ENCODE measurements at places on chromosomes 1 and 21. TPM values are rescaled to one million over a fixed set of nuclear protein-coding genes. Genes with fewer than 3 reads are reported as not detected.

GRCh38 chr1:41482001-41482765, 2.3 kb downstream of the EDN2 start:
- no peak overlapping the region for H3K4me3 ChIP-seq
- no peaks in the 10 kb centered on the region for H3K27me3 ChIP-seq
- peak overlapping the region; percentile 69 for H3K27ac ChIP-seq
- peaks cover 68% of the 10 kb centered on the region for H3K4me1 ChIP-seq

DNA sequence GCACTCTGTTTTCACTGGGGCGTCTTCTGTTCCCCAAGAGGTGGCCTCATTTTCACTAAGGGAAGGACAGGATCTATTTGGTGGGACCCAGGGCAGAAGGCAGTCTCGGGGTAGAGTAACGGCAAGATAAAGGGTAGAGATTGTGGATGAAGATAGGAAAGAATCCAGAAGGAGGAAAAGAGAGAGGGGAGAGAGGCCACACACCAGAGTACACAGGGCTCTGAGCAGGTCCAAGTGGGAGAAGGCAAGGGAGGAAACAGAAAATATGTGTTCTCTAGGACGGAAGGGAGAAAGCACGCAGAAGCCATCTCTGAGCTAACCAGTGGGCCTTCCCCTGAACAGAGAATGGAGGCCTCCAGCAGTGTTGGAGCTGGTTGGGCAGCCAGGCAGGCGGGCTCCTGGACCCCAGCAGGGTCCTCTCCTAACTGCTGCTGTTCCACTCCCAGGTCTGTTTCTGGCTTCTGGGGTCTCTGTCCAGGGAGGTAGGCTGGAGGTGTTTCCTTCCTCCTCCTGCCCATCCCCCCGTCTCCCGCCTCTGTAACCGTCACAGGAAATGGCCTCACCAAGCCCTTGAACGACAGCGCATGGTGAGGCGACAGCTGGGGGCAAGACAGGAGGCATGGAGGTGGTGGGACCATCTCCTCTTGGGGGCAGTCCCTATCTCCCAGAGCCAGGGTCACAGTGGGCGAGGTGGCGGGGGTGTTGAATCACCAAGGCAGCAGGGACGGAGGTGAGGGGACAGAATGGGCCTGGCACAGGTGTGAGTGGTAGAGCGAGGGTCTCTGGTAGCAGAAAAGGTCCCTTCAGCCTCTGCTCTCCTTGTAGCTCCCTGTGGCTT, 649 bp downstream of the PTPN7 start:
- no peaks in the 10 kb centered on the region for H3K36me3 ChIP-seq
- DNase-seq, result no peak
- H3K4me3 ChIP-seq, result no peak overlapping the region
- no peaks in the 10 kb centered on the region for H3K27me3 ChIP-seq
- H3K27ac ChIP-seq, result peak overlapping the region; percentile 17

DNA sequence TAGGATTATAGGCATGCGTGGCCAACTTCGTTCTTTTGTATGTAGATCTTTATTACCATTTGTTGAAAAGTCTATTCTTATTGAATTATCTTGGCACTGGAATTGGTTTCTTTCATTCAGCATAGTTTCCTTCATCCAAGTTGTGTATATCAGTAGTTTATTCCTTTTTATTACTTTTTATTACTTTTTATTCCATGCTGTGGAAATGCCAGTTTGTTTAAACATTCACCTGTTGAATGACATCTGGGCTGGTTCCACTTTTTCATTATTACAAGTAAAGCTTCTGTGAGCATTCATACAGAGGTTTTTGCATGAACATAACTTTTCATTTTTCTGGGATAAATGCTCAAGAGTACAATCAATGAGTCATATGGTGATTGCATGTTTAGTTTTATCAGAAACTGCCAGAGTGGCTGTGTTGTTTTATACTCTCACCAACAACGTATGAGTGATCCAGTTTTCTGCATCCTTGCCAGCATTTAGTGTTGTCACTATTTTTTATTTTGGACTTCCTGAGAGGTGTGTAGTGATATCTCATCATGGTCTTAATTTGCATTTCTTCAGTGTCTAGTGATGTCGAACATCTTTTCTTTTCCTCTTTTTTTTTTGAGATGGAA, 28.6 kb downstream of the PTPRU start:
- H3K4me3 ChIP-seq, result no peak overlapping the region
- H3K27me3 ChIP-seq, result no peaks in the 10 kb centered on the region
- no peak for DNase-seq
- H3K27ac ChIP-seq, result no peak overlapping the region
- no peaks in the 10 kb centered on the region for H3K36me3 ChIP-seq

DNA sequence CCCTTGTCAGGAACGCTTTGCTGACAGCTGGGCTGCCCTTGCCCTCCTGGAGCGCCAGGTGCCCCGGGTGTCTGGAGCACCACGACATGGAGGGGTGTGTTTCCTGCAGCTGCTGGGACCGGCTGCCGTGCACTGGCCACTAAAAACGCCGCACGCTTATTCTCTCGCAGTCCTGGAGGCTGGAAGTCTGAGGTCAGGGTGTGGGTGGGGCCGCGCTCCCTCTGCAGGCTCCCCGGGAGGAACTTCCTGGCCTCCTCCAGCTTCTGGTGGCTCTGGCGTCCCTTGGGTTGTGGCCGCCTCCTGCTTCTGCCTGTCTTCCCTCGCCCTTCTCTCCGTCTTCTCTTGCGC, 28.0 kb upstream of the PLCH2 start:
- peaks cover 69% of the 10 kb centered on the region for H3K27me3 ChIP-seq
- peaks cover 10% of the 10 kb centered on the region for H3K4me1 ChIP-seq
- no peak overlapping the region for H3K27ac ChIP-seq
- no peak overlapping the region for H3K4me3 ChIP-seq

- H3K4me3 ChIP-seq, result no peak overlapping the region
- H3K36me3 ChIP-seq, result no peaks in the 10 kb centered on the region
- DNase-seq, result no peak
- H3K4me1 ChIP-seq, result no peaks in the 10 kb centered on the region
- no peaks in the 10 kb centered on the region for H3K27me3 ChIP-seq
Observed at GRCh38 chr1:117013309-117013858, 11.8 kb downstream of the CD101 start.

DNA sequence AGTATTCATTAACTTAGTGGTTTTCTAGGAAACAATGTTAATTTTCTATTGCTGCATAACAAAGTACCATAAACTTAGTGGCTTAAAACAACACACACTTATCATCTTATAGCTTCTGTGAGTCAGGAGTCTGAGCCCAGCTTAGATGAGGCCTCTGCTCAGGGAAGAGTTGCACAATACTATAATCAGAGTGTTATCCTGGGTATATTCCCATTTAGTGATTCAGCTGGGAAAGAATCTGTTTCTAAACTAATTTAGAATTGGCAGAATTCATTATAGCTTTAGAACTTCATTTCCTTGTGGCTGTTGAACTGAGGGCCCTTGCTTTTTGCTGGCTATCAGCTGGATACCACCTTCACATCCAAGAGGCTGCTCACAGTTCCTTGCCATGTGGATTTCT, 515.5 kb downstream of the BRINP3 start:
- no peaks in the 10 kb centered on the region for H3K4me1 ChIP-seq
- no peaks in the 10 kb centered on the region for H3K27me3 ChIP-seq
- DNase-seq, result no peak

DNA sequence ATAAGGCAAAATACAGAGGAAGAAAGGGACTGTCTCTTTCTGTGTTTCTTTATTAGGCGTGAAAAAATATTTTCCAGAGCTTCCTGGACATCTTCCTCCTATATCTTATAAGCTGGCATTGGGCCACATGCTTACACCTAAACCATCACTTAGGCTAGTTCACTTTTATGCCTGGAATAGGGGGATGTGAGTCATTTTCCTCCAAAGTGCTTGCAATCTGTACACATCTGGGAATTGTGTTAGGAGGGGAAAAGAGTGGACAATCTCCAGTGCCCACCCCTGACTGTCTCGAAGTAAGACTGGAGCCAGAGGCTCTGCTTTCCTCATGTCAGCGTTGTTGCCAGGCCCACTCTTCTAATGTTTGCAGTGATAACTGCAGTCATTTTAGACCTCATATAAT, 29.9 kb downstream of the GIPC2 start:
- H3K27me3 ChIP-seq, result no peaks in the 10 kb centered on the region
- H3K4me1 ChIP-seq, result peaks cover 5% of the 10 kb centered on the region
- peak overlapping the region; percentile 40 for H3K27ac ChIP-seq
- no peaks in the 10 kb centered on the region for H3K36me3 ChIP-seq
- no peak for DNase-seq
- H3K4me3 ChIP-seq, result no peak overlapping the region

DNA sequence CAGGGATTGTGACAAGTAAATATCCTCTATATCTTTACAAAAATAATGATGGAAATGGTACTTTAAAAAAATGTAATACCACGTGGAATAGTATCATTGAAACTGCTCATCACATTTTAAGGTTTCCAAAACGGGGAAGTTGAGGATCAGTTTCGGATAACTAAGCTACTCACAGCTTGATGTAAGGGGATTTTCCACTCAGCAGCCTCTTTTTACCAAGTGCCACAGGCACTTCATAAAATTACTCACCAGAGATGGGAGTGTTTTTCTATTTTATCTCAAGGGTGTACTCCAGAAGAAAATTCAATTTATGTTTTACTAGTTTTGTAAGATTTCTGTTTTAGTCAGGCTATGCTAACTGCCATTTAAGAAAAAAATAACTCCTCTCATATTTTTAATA, 91.7 kb downstream of the TPR start:
- H3K36me3 ChIP-seq, result no peaks in the 10 kb centered on the region
- no peak overlapping the region for H3K27ac ChIP-seq
- H3K27me3 ChIP-seq, result no peaks in the 10 kb centered on the region
- H3K4me1 ChIP-seq, result no peaks in the 10 kb centered on the region
- H3K4me3 ChIP-seq, result no peak overlapping the region

- DNase-seq, result no peak
- H3K4me3 ChIP-seq, result no peak overlapping the region
Observed at GRCh38 chr21:15423676-15424445, 305.9 kb upstream of the USP25 start.

DNA sequence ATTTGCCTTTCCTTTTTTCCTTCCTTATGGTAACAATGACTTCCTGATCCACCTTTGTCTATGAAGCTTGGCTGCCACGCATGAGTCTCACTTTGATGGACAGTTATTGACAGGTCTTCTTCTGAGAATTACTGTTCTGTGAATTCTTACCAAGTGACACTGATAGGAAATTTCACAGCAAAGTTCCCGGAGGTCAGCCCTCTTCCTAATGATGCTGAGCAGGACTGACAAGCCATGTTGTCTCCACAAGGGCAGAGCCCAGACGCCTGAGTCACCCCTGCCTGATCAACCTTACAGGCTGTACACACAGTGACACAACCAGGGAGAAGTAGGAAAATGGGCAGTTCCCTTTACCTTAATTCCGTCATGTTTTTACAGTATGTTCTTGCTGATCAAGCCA, 44.2 kb downstream of the ZC3H11B start:
- DNase-seq, result no peak
- no peak overlapping the region for H3K4me3 ChIP-seq
- no peaks in the 10 kb centered on the region for H3K27me3 ChIP-seq
- peaks cover 5% of the 10 kb centered on the region for H3K4me1 ChIP-seq
- H3K27ac ChIP-seq, result no peak overlapping the region

- no peak overlapping the region for H3K4me3 ChIP-seq
- no peak for DNase-seq
- H3K27ac ChIP-seq, result no peak overlapping the region
- H3K4me1 ChIP-seq, result peaks cover 53% of the 10 kb centered on the region
- no peaks in the 10 kb centered on the region for H3K27me3 ChIP-seq
Observed at GRCh38 chr1:46589529-46589928, 14.5 kb downstream of the MKNK1 start.

GRCh38 chr1:85850238-85850637, 142.0 kb upstream of the ZNHIT6 start:
- no peak for DNase-seq
- H3K36me3 ChIP-seq, result no peaks in the 10 kb centered on the region
- H3K27me3 ChIP-seq, result no peaks in the 10 kb centered on the region
- H3K4me1 ChIP-seq, result no peaks in the 10 kb centered on the region
- H3K27ac ChIP-seq, result no peak overlapping the region
- no peak overlapping the region for H3K4me3 ChIP-seq

GRCh38 chr1:240192851-240193250, 101.2 kb downstream of the FMN2 start:
- no peak for DNase-seq
- no peaks in the 10 kb centered on the region for H3K4me1 ChIP-seq
- no peaks in the 10 kb centered on the region for H3K36me3 ChIP-seq
- no peak overlapping the region for H3K27ac ChIP-seq

DNA sequence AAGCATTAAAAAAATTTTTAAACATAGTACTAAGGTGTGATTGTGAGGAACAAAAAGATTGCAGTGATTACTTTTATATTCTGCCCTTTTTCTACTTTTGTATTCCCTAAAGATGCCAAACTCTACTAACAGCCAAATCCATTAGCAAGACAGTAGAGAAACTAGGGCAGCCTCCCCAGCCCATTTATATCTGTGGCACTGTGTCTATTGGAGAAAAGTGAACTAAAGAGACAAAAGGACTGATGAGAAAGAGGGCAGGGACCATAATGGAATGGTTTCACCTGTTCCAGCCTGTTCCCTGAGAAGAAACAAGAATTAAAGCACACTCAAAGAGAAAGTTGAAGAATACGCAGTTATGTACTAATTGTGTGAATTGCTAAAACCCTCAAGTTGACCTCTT, 56.6 kb downstream of the ATG4C start:
- H3K27ac ChIP-seq, result no peak overlapping the region
- H3K4me3 ChIP-seq, result no peak overlapping the region
- H3K4me1 ChIP-seq, result no peaks in the 10 kb centered on the region
- H3K36me3 ChIP-seq, result no peaks in the 10 kb centered on the region
- no peaks in the 10 kb centered on the region for H3K27me3 ChIP-seq
- DNase-seq, result no peak

- peak overlapping the region; percentile 6 for H3K27ac ChIP-seq
- H3K27me3 ChIP-seq, result no peaks in the 10 kb centered on the region
- no peak overlapping the region for H3K4me3 ChIP-seq
Observed at GRCh38 chr1:38029685-38030511, 16.7 kb downstream of the POU3F1 start.

- DNase-seq, result no peak
- no peak overlapping the region for H3K27ac ChIP-seq
- H3K36me3 ChIP-seq, result no peaks in the 10 kb centered on the region
- no peak overlapping the region for H3K4me3 ChIP-seq
Observed at GRCh38 chr21:34838956-34839820, 170.4 kb downstream of the CLIC6 start.

DNA sequence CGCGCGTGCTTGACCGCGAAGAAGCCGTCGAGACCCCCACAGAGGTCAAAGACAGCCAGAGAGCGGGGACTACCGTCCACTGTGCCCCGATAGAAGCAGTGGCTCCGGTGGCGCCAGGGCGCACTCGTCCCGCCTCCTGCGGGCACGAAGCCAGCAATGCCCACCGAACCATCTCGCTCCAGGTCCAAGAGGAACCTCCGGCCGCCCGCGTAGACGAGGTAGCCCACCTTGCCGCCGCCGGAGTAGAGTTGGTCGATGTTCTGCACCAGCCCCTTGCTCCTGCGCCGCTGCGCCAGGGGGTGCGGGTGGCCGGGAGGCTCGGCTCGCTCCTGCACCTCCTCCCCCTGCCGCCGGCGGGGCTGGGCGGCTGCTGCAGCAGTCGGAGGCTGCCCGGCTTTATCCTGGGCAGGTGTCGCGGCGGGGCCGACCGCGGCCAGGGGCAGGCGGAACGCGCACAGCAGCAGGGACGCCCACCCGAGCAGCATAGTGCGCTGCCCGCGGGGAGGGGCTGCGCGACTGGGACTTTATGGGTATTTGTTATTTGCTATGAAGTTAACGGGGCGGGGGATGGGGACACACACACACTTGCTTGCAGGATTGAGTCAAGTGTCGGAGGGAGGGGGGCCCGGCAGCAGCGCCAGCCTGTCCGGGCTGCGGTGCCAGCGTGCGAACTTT, 844 bp downstream of the ADAMTS5 start:
- peak overlapping the region; percentile 68 for H3K4me3 ChIP-seq
- H3K27ac ChIP-seq, result peak overlapping the region; percentile 63
- H3K36me3 ChIP-seq, result no peaks in the 10 kb centered on the region
- peak; percentile 48 for DNase-seq

Gene MROH9
- polyA plus RNA-seq, result not detected

Gene TSSK3
- polyA plus RNA-seq, result 3.1 TPM

Gene PHLDA3
- 22.9 TPM for polyA plus RNA-seq

Gene LENEP
- not detected for polyA plus RNA-seq

Gene PLA2G4A
- 0.91 TPM for polyA plus RNA-seq

Gene C4BPA
- 0.03 TPM for polyA plus RNA-seq

Gene HSPB7
- 8,299 TPM for polyA plus RNA-seq
